ENCODE measurements at places on chromosomes 6 and 20. TPM values are rescaled to one million over a fixed set of nuclear protein-coding genes. Genes with fewer than 3 reads are reported as not detected.

TRIM10 gene
- not detected for total RNA-seq

TRIM31 gene
- total RNA-seq = 1.3 TPM

PTK7 gene
- total RNA-seq = 5.8 TPM

E2F1 gene
- 30.6 TPM for total RNA-seq

EBF4 gene
- total RNA-seq = 3.9 TPM

SGK2 gene
- total RNA-seq = 6.7 TPM

SLC25A27 gene
- 0.83 TPM for total RNA-seq

CRISP3 gene
- not detected for total RNA-seq

SAMD5 gene
- 0.62 TPM for total RNA-seq

AIF1 gene
- total RNA-seq = not detected

NCOA6 gene
- total RNA-seq = 19.9 TPM

FAM217A gene
- total RNA-seq = not detected

SLC17A2 gene
- total RNA-seq = not detected

CALHM4 gene
- total RNA-seq = not detected

MYH7B gene
- total RNA-seq = not detected

TMC2 gene
- not detected for total RNA-seq

NKAIN2 gene
- total RNA-seq = not detected

PI3 gene
- 2.2 TPM for total RNA-seq

RIPOR2 gene
- 0.46 TPM for total RNA-seq

BCAS1 gene
- 0.41 TPM for total RNA-seq

NQO2 gene
- 78.4 TPM for total RNA-seq

HS3ST5 gene
- not detected for total RNA-seq

R3HDML gene
- total RNA-seq = 0.15 TPM

HLA-DQB1 gene
- total RNA-seq = not detected

FITM2 gene
- 9.6 TPM for total RNA-seq

Data from A549 treated with Mapracorat at 1 μM for 4 hours (cell line).